ENCODE measurements at places on chromosomes 7 and 10.

DNA sequence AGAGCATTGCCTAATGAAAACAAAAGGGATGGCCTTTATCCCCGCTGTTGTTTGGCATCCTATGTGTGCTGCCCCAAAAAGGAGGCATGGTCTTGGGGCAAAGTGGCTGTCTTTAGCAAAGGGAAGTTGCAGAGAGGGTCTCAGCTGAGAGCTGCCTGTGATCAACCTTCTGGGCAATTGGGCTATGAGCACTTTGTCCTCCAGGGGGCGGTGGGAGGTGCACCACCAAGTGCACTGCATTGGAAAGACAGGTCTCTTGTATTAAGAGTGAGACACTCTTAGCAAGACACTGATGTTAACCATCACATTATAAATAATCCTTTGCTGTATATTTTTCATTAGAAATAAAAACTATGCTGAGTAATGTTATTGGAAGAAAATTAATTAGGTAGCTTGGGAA, 314.8 kb downstream of the POM121L12 start:
- peak; percentile 35 for DNase-seq

GRCh38 chr7:156903232-156903909, 10.4 kb upstream of the LMBR1 start:
- DNase-seq: peak; percentile 56

DNA sequence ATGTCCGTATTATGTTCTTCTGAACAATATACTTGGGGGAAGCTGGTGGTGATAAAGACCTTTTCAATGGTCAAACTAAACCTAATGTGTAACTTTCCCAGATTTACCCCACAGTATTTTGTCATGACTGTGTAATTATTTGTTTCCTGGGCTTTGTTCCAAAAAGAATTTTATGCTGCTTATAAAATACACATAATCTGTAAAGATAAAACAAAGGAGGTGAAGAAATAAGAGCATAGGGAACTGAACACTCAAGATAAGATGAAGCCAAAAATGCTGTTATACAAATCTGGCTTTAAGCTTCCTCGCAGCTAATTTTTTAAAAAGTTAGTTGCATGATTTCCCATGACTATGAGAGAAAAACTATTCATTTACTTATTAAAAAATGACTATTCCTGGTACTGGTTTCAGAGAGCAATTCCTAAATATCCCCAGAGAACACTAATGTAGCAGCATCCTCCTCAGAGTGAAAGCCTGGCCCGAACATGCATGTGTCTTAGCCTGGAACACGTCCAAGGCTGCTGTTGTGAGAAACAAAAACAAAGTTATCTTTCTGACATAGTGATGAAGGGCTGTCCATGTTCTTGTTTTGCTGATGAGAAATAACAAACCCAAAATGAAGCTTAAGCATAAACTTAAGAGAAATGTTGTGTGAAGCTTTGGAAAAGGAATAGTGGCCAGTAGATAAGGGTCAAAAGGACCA, 33.9 kb downstream of the MALSU1 start:
- DNase-seq: no peak

- DNase-seq: no peak
Observed at GRCh38 chr7:26298472-26299058, 6.9 kb downstream of the SNX10 start.

GRCh38 chr10:45599021-45599603, 73.5 kb downstream of the ZFAND4 start:
- DNase-seq: no peak

- DNase-seq: no peak
Observed at GRCh38 chr10:116919164-116919563, 69.9 kb downstream of the ENO4 start.

DNA sequence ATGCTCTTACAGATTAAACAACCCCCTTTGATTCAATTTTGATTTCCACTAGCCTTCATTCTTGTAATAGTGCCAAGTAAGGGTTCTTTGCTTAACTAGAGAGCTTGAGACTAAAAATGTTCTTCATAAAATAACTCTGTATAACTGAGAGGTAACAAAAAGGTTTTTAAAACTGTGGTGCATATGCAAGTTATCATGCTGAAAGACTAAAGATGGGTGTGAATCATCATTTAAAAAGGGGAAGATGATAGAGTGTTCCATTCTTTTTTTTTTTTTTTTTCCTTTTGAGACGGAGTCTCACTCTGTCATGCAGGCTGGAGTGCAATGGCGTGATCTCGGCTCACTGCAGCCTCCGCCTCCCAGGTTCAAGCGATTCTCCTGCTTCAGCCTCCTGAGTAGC, 11.1 kb downstream of the MDFIC start:
- no peak for DNase-seq

GRCh38 chr10:14396411-14397048, 65.8 kb upstream of the FRMD4A start:
- no peak for DNase-seq

DNA sequence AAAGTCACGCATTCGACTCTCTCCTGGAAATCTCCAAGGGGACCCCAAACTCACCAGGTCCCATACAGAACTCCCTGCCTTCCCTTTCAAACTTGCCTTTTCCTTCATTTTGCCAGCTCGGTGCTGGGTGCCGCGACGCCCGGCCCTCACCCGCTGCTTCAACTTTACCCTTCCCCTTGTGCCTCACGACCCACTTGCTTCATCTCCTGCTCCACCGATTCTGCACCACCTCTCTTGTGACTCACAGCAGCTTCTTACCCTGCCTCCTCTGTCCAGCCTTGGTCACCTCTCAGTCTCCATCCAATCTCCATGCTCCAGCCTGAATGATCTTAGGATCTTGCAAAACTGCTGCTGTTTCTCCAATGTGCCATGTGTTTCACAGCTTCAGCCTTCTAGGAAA, 59.9 kb downstream of the PRKCQ start:
- DNase-seq: no peak

DNA sequence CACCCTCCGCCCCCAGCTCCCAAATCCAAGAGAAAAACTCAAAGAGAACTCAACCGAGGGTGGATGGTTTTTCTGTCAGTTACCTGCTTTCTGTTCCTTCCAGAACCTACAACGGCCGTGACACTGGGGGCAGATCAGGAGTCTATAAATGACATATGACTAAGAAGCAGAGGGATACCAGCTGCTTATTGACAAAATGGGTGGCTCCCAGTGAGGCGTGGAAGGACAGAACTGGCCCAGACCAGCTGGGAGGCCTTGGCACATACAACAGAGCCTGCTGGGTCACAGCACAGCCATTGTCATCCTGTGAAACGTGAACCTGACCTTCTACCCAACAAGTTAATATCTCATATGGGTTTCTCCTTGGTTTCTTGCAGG, 84.3 kb upstream of the ADRB1 start:
- no peak for DNase-seq

DNA sequence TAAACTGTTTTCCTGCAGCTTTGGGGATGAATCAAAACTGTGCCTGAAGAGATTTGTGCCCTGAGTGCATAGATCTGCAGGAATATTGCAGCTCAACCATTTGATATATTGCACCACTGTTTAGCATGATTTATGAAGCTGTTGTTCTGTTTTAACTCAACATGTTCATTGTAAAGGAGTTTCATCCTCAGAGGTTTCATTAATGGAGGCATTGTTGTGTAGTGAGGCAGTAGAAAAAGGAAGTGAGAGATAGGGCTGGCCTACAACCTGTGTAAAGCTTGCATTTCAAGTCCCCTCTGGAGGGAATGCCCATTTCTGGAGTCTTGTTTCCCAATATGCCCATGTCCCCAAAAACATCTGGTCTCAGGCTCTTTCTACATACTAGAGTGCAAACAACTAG, 67.5 kb downstream of the DNAJC12 start:
- DNase-seq: no peak

GRCh38 chr10:56181607-56182006, 179.5 kb downstream of the ZWINT start:
- DNase-seq: no peak

DNA sequence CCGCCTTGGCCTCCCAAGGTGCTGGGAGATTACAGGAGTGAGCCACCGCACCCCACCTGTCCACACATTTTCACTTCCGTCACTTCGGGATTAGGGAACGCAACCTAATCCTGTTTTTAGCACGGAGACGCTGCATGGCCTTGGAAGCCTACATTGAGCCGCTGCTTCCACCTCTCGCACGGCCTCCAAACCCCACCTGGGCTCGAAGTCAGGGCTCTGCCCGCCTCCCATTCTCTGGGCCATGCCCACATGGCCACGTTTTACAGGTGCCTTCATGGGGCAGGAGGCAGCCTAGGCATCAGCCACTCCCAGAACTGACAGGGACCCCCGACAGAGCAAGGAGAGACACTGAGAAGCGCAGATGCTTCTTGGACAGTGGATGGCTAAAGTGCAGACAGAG, 100.6 kb downstream of the OAT start:
- no peak for DNase-seq

DNA sequence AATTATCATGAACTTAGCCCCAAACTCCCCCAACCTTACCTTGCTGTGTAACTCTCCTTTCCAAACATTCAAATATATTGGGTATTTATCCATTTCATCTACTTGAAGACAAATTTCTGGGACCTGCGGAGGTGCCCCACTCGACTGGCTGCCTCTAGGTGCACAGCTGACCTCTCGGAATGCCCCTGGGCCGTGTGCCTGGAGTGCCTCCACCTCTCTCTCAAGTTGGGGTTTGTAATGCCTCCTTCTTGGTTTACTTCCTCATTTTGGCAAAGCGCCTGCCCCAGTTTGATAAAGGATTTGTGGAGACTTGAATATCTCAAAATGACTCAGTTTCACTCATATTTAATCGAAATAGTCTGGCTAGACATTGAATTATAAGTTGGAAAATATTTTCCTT, 16.6 kb downstream of the ZNF777 start:
- DNase-seq: no peak

GRCh38 chr10:4512671-4513240, 313.3 kb upstream of the AKR1E2 start:
- no peak for DNase-seq

GRCh38 chr7:69959789-69960499, 361.7 kb downstream of the AUTS2 start:
- DNase-seq: no peak

GRCh38 chr7:110399421-110399820, 691.5 kb upstream of the LRRN3 start:
- no peak for DNase-seq

GRCh38 chr7:35652124-35652523, 42.8 kb downstream of the HERPUD2 start:
- peak; percentile 60 for DNase-seq

DNA sequence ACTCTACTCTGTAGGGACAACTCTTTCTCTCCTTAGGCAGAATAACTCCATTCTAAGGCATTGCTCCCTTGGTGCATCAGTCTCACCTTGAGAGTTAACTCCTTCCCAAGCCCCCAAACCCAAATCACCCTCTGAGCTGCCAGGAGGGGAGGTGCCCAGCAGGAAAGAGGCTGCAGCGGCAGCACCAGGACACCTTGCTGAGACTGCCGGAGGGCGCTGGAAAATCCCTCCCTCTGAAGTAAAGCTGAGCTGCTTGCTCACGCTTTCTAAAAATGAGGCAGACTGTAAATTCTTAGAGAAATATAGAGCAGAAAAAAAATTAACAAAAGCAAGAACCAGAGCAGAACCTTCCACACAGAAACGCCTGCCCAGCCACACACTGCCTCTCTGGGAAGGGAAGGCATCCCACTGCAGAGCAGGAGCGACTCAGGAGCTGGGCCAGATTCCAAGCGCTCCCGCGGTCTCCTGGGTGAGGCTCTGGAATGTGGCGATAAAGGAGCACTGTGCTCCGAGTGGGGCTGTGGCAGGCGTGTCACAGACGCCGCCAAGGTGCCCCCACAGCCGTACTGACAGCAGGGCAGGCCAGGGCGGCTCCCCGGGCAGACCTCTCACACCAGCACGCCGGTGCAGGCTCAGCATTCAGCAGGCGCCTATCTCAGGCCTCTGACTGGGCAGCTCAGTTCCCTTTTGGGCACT, 202.1 kb downstream of the TNS3 start:
- DNase-seq: no peak

DNA sequence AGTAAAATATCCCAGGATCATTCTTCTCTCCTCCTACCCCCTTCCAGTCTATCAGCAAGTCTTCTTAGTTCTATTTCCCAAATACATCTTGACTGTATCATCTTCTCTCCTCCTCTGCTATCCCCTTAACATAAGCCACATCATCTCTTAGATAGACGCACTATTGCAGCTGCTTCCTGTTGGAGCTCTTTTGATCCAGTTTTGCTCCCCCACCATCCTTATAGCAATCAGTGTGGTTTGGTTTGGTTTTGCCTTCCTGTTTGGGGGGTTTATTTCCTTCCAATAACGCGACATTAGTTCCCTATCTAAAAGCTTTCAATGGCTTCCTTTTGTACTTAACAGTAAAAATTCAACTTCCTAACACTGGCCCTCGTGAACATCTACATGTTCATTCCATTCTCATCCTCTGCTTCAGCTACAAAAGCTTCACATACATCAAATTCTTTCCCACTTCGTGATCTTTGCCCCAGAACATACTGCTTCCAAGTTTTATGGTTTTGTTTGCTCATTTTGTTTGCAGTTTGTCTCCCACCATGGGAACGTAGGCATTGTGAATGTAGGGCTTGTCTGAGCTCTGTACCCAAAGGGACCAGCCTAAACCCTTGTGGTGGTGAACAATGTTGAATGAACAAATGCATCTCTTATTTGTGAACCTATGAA, 33.7 kb upstream of the PLXDC2 start:
- peak; percentile 54 for DNase-seq

DNA sequence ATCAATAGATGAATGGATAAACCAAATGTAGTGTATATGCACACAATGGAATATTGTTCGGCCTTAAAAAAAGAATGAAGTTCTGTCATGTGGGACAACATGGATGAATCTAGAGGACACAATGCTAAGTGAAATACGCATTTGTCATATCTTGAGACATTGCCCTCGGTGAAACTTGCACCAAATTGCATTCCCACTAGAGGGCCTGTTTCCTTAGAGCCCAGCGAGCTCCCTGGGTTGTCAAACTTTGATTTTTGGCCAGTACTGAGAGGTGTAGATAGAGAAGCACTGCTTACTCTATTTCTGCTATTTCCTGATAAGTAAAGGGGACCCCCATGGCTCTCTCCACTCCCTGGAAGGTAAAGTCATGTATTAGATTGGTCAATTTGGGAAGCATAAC, 157.1 kb downstream of the GPAM start:
- no peak for DNase-seq

GRCh38 chr7:123028339-123028738, 32.8 kb upstream of the TAS2R16 start:
- no peak for DNase-seq

- DNase-seq: no peak
Observed at GRCh38 chr7:51428217-51428887, 111.7 kb upstream of the COBL start.

DNA sequence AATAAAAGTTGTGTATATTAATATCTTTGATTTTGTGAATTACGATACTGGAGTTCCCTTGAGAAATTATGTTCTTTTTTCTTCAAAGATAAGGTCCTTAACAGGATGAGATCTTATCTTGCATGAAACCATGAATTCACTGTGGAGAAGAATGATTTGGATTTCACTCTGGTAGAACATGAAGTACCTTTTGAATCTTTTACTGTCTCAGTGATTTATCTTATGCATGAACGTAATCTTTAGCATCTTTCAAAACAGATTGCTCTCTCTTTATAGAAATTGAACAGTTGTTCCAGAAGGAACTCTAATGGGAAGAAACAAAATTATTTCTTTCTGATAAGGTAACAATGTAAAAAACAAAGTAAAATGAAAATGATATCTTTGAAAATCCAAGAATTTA, 11.0 kb upstream of the ZNF438 start:
- DNase-seq: no peak
